NCI-H2107 (cell line): ENCODE measurements at places on chromosomes 1 and 21.

DNA sequence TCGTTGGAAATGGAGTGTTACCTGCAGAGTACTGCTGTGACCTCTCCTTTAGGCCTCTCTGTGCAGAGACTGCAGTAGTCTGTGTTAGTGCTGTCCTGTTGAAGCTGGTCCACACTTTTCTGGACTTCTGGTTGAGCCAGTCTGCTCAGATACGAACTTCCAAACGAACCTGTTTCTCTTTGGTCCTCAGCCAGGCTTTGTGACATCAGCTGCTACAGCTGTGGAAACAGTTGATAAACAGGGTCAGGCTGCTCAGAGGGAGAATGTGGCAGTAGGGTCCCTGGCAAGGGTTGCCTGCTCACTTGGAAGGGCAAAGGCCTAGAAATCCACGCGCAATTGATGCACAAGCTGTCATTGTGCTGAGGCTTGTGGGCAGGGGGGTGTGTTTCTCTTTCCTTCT is 98.8 kb downstream of the NOS1AP start:
- DNase-seq, result no peak

GRCh38 chr1:50593515-50593914 is 170.3 kb upstream of the DMRTA2 start:
- no peak for DNase-seq

DNA sequence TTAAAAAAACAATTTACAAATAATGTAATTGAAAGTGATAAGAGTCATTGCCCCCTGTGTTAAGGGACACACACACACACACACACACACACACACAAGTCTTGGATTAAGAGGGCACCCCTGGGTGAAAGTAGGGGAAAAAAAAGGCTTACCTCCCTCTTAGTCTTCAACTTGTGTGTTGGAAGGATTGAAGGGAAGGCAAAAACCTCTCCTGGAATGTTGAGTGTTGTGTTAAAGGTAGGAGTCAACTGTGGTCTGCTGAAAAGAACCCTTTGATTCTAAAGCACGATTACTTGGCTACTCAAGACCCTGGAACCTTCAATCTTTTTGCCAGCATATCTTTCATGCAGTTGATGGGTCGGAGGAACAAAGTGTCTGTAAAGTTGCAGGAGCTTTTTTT is 6.4 kb downstream of the PBX1 start:
- DNase-seq, result no peak

DNA sequence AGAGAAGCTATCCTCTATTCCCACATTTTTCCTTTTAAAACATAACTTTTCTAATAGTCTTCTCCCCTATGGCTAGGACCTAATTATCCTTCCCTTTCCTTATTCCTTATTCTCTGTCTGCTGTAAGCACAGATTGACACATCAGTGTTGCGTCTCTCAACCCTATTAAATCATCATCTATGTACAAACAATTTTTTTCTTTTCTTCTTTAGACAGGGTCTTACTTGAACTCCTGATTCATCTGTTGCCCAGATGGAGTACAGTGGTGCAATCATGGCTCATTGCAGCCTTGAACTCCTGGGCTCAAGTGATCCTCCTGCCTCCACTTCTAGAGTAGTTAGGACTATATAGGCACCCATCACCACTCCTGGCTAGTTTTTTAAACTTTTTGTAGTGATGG is 8.3 kb downstream of the KLHDC9 start:
- DNase-seq, result no peak

DNA sequence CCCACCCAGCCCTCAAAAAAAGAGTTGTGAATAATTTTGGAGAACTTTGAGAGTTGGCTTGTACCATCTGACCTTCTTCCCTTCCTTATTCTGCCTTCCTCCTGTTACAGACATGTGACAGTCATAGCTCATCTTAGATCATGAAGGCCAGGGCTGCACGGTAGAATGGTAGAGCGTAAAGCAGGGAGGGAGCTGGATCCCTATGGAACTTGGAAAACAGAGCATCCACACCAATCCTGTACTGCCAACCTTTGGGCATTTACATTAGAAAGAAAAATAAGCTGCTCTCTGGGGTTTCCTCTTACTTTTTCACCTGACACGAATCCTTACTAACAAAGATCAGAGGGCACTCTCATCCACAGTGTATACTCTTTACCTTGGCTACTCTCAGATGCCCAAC is 121.5 kb downstream of the GPR52 start:
- no peak for DNase-seq

DNA sequence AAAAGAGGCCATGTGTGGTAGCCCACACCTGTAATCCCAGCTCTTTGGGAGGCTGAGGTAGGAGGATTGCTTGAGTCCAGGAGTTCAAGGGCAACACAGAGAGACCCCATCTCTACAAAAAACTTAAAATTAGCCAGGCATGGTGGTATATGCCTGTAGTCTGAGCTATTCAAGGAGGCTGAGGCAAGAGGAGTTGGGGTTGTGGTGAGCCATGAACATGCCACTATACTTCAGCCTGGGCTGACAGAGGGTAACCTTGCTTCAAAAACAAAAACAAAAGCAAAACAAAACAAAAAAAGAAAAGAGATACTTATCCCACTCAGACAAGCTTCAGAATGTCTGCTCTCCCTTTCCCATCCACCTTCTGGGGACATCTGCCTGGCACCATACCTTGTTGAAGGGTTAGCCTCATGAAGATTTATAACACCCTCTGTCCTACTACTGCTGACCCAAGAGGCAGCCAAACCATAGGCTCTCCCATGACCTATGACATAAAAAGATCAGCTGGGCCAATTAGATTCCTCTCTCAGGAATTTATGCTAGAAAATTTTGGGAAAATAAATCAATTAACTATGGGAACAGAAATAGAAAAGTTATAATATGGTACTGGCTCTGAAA is 13.2 kb downstream of the TMCO1 start:
- no peak for DNase-seq

DNA sequence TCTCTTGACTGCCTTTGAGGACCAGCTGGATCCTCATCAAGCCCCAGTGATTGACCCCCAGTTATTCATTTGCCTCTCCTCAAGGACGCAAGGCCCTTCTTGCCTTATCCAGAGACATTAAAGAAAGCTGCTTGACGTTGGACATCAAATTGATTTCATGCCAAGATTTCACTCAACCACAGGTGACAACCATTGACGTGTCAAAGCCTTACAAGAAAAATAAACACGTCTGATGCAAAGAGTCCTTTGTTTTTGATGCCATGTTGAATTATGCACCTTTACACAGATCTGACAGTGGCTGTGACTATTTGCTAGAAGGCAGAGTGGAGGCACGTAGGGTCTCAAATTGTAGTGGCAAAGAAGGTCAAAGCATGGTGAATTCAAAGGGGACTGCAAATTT is 666.2 kb upstream of the CAMK1G start:
- no peak for DNase-seq

DNA sequence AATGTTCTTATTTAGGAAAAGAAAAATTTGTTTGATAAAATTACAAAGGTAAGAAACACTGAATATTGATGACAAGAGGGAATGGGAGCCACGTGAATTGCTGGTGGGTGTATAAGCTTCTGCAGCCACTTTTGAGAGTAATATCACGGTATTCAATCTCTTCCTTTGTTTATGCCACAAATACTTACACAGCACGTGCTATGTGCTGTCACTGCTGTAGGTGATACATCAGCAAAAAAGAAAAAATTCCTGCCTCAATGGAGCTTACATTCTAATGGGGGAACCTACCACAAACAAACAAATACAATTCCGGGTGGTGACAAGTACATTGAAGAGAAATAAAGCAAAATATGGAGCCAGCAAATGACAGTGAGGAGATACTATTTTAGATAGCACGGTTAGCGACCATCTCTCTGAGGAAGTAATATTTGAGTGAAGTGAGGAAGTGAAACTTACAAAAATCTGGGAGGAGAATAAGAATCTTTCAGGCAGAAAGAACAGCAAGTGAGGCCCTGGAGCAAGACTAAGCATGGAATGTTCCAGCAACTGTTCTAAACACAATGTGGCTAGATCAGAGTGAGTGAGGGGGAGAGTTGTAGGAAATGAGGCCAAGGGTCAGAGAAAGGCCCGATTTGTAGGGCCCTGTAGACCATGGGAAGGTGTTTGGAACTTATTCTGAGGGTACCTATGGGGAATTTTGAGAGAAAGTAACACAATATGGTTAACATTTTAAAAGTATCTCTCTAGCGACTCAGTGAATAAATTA is 2.6 kb upstream of the FCRLB start:
- no peak for DNase-seq

DNA sequence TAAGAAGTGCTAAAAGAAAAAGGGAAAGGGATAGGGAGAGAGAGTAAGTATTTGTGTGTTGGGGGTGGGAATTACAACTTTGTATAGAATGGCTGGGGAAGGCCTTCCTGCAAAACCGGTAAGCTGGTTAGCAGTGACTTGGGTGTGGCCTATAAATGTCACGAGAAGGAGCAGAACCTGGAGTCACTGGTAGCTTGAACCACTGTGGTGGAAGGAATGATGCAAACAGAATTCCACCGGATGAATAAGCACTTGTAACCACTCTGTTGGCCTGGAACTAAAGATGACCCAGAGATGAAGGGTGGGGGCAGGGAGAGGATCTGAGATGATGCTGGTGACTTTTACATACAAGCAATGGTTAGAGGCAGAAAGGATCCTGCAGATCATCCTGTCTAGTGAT is 8.9 kb downstream of the XKR8 start:
- DNase-seq, result no peak

GRCh38 chr1:147851149-147851548 is 51.4 kb upstream of the GJA8 start:
- DNase-seq, result no peak

- DNase-seq, result no peak
Observed at GRCh38 chr1:31133368-31133767, 67.9 kb upstream of the PUM1 start.

DNA sequence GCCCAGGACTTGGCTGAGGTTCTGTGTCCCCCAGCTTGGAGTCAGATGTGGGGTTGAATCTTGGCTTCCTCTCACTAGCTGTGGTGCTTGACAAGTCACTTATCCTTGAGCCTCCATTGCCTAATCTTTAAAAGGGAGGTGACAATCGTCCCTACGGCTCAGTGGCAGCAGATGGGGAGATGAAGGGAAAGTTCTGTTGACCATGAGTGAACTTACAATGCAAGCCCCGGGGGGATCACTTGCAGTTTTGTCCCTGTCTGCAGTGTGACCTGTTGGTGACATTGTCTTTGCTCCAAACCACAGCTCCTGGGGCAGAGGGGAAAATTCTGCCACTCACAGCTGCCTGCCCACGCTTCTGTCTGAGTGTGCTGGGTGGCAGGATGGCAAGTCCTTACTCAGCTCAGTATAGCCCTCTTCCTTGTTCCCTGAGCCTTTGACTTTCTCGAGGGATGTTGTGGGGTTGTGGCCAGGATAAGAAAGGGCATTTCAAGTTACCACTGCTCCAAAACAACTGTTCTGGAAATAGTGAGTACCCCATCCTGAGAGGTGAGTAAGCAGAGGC is 1.7 kb downstream of the PCSK9 start:
- no peak for DNase-seq

DNA sequence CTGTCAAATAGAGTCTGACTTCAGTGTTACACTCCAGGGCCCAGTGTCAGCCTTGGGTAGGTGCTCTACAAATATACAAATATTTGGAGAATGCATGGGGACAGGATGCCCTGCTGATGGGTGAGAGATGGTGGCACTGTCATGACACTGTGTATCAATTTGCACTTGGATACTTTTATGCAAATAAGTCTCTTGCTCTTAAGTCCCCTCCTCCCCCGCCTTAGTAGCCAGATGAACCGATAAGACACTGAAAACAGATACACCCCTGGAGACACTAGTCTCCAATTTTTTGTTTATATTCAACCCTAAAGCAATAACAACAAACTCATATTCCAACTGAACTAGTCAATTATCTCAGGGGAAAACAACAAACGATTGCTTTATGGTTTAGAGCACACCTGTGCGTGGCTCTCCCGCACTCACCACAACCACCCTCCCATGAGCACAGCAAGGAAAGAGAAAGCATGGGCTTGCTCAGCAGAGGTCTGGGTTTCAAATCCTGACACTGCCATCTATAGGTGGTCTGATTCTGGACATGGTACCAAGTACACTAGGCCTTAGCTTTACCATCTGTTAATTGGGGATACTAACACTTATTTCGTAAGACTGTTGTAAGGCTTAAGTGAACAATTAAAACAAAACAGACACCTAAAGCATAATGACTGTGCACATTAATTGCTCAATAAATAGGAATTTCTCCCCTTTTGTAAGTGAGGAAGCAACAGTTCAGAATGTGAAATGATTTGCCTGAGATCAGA is 50.3 kb downstream of the HIVEP3 start:
- DNase-seq, result no peak

GRCh38 chr1:57986432-57986831 is 560.1 kb downstream of the OMA1 start:
- no peak for DNase-seq

GRCh38 chr1:227068883-227069282 is 128.8 kb downstream of the COQ8A start:
- DNase-seq, result no peak

GRCh38 chr1:53219711-53220110 is 723 bp downstream of the CZIB start:
- DNase-seq, result no peak

DNA sequence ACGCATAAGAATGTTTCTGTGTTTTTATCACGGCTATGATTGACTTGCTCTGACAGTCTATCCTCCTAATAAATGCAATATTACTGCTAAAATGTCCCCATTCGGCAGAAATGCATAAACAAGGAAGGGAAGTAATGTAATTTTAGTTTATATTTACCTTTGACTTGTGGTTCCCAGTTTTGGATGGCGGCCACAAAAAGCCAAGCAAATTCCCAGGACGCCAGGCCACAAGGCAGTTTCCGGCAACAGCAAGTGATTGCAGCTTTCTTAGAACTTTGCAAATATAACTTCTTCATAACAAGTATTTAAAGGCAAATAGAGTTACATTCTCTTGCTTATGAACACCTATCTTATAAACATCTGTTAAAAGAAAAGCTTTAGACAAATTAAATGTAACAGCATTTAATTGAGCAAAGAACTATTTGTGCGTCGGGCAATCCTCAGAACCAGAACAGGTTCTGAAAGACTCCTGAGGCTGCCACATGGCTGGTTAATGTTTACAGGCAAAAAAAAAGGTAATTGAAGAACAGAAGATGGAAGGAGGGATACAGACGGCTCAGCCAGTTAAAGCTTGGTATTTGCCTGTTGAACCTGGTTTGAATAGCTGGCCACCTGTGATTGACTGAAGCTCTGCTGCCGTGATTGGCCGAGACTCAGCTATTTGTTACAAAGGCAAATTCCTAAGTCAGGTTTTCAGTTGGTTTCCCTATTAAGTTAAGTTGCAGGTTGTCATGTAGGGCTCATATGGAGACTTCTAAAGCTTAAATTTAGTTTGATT is 80.8 kb downstream of the C21orf91 start:
- no peak for DNase-seq

- DNase-seq, result no peak
Observed at GRCh38 chr1:197620714-197621163, 154.5 kb downstream of the DENND1B start.
